ENCODE measurements at places on chromosomes 7 and 10. TPM values are rescaled to one million over a fixed set of nuclear protein-coding genes. Genes with fewer than 3 reads are reported as not detected.

Gene TMEM213
- not detected for total RNA-seq

Gene SPDYE11
- not detected for total RNA-seq

Gene ENTPD1
- 10.3 TPM for total RNA-seq

Gene CYP2C19
- not detected for total RNA-seq

Gene RBP4
- total RNA-seq = not detected

Gene AEBP1
- 27.3 TPM for total RNA-seq

Gene TYSND1
- 3.7 TPM for total RNA-seq

Gene CRPPA
- total RNA-seq = 0.97 TPM

Gene NKX6-2
- total RNA-seq = not detected

Gene RASA4
- 18.0 TPM for total RNA-seq

Gene BTBD16
- not detected for total RNA-seq

Gene CLCN1
- not detected for total RNA-seq

Gene TLL2
- 0.06 TPM for total RNA-seq

Gene FAM25G
- not detected for total RNA-seq

Gene KLLN
- total RNA-seq = 0.16 TPM

Gene AQP1
- 2.1 TPM for total RNA-seq

Gene IRF5
- total RNA-seq = 0.19 TPM

Gene COL28A1
- under 0.01 TPM for total RNA-seq

Gene PODXL
- 189 TPM for total RNA-seq

Gene SMKR1
- 0.38 TPM for total RNA-seq

Gene NME8
- not detected for total RNA-seq

Gene PDE1C
- total RNA-seq = 4.7 TPM

Gene FAM131B
- 0.44 TPM for total RNA-seq

Gene LRIT1
- not detected for total RNA-seq

Gene HGF
- total RNA-seq = 0.82 TPM

Gene NEUROD6
- total RNA-seq = not detected

Gene WNT2
- total RNA-seq = not detected

Measured in bladder microvascular endothelial cell (primary cell).